Inflammatory macrophage (primary cell): ENCODE measurements at places on chromosomes 1 and 21.

- DNase-seq = no peak
Observed at GRCh38 chr1:87045761-87046304, 131.4 kb downstream of the HS2ST1 start.

DNA sequence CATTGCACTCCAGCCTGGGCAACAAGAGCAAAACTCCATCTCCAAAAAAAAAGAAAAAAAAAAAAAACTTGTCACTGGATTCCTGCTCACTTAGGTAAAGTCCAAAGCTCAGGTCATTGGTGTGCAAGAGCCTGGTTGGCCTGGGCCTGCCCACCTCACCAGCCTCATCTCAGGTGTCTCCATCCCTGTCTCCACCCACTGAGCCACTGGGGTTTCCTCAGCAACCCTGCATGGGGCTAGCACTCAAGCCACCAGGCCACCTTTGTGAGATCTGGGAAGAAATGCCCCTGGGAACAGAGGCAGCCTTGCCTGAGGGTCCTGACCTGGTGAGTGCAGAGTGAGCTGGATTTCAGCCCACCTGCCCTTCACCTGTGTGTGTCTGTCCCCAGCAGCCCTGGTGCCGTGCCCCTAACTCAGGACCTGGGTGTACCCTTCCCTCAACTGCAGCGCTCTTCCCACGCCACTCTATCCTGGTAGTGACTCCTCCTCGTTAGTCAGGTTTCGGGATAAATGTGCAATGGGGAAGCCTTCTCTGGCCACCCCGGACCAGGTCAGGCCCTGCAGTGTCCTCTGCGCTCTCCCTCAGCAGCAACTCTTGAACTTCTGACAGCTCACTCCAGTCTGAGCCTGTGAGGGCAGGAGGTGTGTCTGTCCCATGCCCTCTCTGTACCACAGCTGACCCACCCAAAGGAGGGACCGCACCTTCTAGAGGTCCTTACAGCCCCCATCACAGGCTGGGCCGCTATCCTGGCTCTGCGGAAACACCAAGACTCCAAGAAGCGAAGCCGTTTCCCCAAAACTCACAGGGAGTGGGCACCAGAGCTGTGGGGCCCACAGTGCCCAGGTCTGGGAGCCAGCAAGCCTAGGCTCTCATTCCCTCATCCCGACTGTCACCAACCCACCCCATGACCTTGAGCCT, 3.3 kb downstream of the PDZK1IP1 start:
- no peak for DNase-seq

DNA sequence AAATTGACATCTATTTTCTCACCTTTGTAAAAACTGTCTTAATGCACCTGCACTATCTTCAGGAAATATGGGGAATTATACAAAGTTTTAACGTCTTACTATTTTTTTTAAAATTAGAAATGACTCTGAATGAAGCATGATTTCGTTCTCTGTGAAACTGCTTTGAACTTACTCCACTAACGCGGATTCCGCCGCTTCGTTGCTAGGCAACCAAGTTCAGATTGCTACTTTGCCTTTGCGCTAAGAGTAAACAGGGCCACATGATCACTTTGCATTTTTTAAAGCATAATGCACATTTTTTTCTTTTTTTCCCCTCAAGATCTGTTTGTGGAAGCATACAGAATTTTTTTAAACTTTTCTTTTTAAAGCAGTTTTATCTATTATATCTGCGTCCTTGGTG, 690.5 kb downstream of the BRINP3 start:
- DNase-seq = no peak

DNA sequence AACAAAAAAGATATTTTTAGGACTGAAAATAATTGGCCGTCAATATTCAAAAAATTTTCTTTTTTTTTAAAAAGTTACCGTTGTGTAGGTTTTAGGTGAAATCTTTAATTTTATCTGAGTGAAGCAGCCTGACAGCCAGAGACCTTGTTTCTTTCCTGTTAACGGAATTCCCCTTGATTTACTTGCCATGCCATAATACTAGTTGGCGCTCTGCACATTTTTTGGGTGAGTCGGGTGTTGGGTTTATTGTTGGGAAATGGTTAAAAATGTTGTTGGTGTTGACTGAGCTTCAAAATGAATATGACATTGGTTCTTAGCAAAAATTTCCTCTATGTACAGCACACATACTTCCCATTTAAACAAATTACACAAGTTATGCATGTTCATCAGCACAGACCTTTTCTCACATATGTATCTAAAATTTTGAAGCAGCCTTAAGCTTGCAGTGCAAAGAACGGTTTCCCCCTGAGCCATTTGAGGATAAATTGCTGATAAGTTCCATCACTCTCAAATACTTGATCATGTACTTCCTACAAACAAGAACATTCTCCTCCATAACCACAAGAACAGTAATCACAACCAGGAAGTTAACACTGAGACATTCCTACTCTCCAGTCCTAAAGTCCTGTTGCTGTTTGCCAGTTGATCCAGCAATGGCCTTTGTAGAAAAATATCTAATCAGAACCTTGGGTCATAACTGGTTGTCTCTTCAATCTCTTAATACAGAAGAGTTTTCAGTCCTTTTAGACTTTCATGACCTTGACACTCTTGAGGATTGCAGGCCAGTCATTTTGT, 34.2 kb downstream of the CAMTA1 start:
- no peak for DNase-seq

- no peak for DNase-seq
Observed at GRCh38 chr1:29937356-29937755, 701.0 kb downstream of the PTPRU start.

DNA sequence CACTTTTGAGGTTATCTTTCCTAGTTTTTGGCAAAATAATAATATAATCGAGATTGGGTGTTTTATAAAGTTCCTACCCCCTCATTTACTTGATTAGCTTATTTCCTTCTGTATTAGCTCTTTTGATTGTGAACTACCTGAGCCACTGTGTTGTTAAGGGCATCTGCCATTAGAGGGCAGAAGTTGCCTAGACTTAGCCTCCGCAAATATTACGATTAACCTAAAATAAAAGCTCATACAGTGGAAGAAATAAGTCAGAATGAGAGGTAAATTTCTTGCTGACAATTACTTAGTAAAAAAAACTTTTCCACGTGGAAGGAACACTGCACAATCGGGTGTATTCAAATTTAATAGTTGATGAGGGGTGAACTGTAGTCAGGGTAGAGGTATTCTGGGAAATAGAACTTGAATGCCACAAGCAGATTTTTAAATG, 2.3 kb downstream of the H3-3A start:
- DNase-seq = peak; percentile 68

DNA sequence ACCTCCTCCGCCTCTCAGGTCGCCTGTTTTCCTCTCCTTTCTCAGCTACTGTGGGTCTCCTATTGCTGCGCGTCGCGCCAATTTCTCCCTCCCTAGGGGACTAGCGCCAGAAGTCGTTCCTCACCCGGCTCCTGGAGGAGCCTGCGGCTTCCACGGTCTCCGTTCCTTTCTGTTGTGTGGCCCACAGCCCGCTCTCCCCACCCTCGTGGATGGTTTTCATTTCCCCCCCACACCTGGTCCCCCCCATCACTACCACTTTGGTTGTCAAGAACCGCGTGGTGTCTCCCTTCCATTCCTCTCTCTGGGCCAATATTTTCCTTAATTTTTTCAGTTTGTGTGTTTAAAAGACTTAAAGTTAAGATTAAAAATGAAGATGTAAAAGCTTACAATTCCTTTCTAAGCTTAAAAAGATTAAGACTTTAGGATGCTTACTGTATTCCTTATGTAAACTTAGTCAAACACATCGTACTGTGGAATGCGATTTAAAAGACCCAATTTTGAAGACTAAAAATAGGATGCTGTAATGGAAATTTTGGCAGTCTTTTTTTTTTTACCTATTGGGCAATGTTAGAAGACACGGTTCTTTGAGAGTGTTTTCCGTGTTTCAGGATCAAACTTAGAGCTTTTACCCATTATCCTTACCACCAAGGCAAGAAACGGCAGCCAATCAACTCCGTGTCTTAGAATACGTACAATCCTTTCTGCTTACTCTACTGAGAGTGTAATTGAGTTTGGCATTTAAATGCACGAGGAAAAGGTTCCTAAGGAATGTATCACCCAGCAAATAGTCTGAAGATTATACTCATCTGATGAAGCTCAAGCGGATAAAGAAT, 773 bp downstream of the CNST start:
- DNase-seq = peak; percentile 32

- no peak for DNase-seq
Observed at GRCh38 chr1:44545961-44546360, 128.3 kb downstream of the TMEM53 start.

- DNase-seq = no peak
Observed at GRCh38 chr1:94986783-94987182, 59.9 kb upstream of the CNN3 start.

DNA sequence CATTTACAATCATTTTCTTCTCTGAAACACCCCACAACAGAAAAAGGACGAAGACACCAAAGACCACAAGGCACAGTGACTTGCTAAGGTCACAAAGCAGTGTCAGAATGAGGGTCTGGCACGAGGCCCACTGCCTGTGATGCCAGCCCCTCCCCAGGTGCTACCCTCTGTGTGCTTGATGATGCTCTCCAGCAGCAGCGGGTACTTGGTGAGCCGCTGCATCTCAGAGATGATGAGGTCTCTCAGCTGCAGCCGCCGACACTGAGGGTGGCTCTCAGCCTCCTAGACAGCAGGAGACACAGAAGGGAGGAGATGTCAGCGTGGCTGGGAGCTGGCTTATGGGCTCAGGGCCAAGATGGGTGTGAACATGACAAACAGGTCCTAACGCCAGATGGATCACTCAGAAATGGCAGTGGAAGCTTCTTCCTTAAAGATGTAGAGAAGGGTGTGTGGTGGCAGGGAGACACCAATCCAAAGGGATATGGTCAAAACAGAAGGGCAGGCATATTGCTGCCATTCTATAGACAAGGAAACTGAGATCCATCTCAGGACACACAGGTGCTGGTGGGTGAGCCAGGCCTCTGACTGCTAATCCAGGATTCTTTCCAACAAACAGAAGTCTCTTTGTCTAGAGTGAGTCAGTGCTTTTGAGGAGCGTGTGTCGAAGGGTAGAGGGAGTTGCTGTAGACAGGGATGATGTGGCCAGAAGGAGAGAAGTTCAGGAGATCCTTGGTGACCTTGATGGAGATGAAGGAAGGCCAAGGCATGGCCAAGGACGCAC, 25.6 kb downstream of the LRRC71 start:
- no peak for DNase-seq

DNA sequence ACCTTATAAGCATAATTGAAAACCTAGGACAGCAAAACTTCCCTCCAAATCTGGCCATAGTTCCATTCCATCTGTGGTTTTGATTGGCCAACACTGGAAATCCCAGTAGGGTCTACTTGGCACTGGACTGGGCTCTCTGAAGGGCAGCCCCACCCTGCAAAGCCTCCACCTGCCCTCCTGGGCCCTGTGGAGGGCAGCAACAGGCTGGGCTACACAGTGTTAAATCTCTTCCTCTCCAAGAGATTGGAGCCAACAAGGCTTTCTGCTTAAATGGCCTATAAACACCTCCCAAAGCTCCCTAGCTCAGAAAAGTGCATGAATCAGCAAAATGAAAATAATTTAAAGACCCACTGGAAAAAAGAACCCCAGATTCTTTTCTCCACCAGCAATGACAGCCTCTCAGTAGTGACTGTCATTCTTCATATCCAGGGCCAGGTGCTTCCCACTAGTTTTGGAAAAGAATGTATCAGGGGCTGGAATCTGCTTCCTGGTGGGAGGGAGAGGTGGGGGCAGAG, 58.5 kb downstream of the BEND5 start:
- peak; percentile 2 for DNase-seq

- no peak for DNase-seq
Observed at GRCh38 chr21:34845521-34846451, 177.0 kb downstream of the CLIC6 start.

GRCh38 chr21:41011951-41012366, 156.0 kb upstream of the BACE2 start:
- DNase-seq = no peak

GRCh38 chr1:34774957-34775356, 6.1 kb upstream of the GJB3 start:
- DNase-seq = no peak

DNA sequence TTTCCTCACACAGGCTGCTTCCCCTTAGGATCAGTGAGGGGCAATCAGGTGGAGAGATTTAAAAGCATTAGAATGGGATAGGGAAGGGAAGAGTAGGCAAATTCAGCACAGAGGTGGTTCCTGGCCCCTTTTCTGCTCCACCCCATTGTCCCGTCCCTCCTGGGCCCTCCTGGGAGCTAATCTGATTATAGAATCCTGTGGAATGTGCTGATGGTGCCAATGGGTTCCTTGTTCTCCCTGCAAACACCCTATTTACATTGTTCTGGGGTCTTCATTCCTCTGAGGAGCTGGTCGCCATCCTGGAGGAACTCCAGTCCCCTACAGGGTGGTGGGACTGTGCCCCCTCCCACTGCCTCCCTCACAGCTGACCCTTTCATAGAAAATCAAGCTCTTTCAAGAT, 34.4 kb upstream of the LRP8 start:
- no peak for DNase-seq

DNA sequence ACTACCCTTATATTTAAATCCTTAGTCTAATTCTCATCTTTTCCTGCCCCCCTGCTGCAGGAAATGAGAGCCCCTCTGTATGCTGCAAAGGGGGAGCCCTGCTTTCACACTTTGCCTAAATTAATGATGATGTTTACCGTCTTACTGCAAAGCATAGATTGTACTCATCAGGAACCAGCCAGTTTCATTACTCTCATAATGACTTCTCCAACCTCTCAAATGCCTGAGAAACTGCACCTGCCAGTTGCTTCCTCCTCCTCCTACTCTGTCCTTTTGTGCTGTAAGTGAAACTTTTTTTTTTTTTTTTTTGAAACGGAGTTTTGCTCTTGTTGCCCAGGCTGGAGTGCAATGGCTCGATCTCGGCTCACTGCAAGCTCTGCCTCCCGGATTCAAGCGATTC, 101.7 kb downstream of the ADSS2 start:
- DNase-seq = no peak

DNA sequence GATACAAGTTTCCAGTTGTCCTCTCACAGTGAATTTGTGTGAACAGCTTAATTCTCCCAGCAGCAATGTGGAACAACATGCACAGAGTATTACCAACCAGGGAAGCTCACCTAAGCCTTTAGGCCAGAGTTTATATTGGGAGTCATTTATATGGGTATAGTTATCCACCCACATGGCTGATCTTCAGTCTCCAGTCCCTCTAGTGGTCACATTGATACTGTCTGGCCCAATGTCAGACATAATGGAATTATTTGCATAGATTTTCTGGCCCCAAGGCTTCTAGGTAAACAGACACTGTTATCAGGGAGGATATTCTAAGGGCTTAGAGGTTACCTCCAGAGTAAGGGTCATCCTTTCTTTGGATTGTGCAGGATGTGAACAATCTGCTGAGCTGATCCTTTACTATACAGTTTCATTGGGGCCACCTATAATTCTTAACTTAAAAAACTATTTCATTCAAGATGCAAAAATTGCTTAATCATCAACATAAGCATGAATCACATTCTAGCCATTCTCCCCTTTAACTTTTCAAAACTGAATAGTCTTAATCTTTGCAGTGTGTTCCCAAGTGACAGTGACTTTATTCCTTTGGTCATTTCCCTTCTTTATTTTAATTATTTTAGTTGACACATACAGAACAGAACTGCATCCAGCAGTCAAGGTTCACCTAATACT, 210.9 kb downstream of the LTN1 start:
- DNase-seq = peak; percentile 5

DNA sequence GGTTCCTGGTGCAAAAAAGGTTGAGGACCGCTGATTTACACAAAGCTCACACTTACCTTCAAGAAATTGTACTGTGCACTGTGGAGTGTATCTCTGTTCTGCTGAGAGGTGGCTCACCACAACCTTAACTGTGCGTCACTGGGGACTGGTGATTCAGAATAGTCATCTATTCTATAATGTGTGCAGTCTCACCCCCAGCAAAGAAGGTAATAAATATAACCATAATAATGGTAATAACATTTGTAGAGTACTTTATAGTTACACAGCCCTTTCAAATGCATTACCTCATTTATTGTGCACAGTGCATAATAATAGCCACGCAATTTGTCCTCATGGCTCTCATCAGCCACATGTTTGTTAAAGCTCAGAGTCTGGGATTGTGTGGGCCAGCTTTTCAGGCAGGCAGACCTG, 59.4 kb upstream of the DUSP10 start:
- DNase-seq = no peak
